HT1080 (cell line): ENCODE measurements at places on chromosomes 3 and 15.

DNA sequence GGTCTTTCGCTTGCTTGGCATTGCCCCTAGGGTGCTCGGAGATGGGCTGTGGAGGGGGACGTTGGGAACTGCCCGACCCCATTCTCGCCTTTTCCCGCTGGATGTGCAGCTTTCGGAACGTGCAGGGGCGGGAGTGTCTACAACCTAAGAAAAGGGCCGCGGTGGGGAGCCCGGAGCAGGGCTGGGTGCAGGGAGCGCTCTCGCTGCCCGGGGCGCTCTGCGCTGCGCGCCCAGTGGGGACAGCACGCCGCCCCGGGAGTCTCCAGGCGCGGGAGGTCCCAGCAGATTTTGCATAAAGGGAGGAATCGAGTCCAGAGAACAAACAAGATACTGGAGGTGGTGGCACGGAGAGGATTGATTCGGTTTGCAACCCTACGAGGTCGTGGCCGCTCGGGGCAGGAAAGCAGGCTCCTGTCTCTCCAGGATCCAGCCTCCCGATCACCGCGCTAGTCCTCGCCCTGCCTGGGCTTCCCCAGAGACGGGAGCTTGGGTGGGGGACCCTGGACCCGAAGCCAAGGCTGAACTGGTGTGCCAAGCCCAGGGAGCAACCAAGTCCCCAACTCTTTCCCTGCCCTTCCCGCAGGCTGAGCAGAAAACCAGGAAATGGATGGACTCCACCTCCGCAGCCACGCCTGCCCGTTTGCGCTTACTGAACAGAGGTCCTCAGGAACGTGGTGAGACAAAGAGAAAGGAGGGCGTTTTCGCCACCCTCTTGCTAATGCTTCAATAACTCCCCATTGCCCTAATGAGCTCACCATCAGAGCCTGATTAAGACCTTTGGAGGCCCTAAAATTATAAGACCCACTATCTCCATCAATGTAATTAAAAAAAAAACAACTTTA is 59.7 kb downstream of the NOX5 start:
- DNase-seq: peak; percentile 26

GRCh38 chr3:117097351-117097750 is 387.8 kb downstream of the TUSC7 start:
- no peak for DNase-seq

- DNase-seq: no peak
These were observed 52.1 kb downstream of the TFDP2 start for GRCh38 chr3:142097099-142097843.

DNA sequence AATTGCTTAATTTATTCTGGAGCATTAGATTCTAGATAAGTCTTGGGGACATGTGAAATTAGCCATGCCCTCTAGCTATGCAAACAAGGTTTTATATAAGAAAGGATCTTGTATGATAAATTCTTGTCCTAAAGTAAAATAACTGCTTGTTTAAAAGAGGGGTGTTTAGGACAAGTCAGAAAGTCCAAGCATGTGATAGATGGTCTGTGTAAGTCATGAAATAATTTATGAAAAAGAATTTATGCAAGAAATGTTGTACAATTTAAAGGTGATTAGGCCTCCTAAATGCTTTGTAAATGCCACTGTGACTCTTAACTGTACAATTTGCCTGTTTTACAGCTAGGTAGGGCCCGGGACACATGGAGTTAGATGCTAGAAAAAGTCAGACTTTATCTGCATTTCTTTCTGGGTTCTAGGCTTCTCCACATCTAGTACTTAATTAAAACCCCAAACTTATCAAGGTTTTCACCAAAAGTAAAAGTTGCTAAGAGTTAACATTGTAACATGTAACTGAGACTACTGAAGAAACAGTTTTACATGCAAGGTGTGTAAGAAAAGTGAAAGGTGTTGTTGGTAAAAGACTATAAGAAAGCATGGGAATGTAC is 13.2 kb downstream of the LINS1 start:
- DNase-seq: no peak

GRCh38 chr15:79844221-79844620 is 52.6 kb downstream of the MTHFS start:
- DNase-seq: peak; percentile 29

GRCh38 chr3:105629718-105630117 is 239.1 kb downstream of the CBLB start:
- no peak for DNase-seq
